ENCODE measurements at places on chromosomes 13 and 19.

DNA sequence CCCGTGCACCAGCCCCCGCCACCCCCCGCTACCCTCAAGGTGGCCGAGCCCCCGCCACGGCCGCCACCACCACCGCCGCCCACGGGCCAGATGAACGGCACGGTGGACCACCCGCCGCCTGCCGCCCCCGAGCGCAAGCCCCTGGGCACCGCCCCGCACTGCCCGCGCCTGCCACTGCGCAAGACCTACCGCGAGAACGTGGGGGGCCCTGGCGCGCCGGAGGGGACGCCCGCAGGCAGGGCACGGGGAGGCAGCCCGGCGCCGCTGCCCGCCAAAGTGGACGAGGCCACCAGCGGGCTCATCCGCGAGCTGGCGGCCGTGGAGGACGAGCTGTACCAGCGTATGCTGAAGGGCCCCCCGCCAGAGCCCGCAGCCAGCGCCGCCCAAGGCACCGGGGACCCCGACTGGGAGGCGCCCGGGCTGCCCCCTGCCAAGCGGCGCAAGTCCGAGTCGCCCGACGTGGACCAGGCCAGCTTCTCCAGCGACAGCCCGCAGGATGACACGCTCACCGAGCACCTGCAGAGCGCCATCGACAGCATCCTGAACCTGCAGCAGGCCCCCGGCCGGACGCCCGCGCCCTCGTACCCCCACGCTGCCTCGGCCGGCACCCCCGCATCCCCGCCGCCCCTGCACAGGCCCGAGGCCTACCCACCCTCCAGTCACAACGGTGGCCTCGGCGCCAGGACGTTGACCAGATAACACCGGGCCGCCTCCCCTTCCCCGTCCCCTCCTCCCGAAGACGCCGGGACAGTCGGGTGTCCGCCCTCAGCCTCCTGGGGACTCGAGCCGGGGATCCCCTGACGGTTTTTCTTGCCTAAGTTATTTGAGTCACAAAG lies 11.3 kb upstream of the EHD2 start:
- no peak for DNase-seq

GRCh38 chr13:31074756-31075155 lies 86.9 kb downstream of the HSPH1 start:
- DNase-seq: no peak

DNA sequence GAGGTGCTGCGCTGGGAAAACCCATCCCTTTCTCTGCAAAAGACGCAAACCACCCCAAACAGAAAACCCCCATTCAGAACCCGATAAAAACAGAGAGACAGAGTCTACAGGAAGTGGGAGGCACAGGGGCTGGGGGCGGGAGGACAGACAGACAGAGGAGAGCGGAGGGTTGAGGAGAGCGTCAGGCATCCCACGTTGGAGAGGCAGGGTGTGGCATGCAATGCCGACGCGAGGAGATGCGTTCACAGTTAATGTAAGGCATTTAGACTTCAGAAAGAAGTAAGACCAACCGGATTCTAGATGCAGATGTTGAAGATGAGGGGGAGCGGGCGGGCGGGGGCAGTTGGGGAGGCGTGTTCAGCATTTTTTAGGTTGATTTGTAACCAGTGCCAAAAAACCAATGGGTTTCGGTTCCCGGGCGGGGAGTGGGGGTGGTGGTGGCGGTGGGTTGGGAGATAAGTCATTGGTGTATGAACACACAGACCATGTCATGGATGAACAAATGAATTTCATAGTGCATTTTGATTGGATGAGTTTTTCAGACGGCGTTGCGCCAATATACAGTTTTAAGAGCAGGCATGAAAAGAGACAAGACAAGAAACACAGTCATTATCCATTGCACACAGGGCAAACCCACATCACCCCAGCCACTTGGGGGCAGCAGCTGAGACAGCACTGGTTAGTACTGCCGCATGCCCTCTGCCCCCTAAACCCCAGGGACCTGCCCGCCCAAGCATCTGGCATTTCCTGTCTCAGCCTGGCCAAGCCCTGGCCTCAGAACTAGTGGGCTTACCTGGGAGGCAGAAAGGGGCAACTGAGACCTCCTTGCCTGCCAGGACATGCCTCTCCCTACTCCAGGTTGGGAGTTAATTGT lies 91.3 kb downstream of the IER2 start:
- no peak for DNase-seq

DNA sequence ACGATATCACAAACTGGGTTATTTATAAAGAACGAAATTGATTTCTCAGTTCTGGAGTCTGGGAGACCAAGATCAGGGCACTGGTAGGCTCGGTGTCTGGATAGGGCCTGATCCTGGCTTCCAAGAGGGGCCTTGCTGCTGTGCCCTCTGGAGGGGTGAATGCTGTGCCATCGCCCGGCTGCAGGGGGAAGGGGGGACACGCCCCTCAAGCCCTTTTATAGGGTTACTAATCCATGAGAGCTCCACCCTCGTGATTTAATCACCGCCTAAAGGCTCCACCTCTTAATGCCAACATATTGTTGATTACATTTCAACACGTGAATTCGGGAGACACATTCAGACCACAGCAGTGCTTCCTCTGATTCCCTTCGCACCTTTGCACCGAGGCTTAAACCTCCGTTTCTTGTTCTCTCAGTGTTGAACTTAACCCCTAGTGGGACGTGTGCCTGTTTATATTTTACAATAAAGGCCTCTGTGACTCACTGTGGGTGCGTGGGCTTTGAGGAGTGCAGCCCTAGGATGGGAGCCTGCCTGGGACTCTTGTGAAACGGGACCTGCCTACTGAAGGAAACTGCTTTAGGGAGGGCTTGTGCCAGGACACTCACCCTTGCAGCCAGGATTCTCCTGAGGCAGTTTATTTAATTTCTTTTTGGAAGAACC lies 52.4 kb upstream of the SPATA13 start:
- DNase-seq: no peak

GRCh38 chr13:30685320-30685859 lies 50.0 kb upstream of the ALOX5AP start:
- DNase-seq: no peak

DNA sequence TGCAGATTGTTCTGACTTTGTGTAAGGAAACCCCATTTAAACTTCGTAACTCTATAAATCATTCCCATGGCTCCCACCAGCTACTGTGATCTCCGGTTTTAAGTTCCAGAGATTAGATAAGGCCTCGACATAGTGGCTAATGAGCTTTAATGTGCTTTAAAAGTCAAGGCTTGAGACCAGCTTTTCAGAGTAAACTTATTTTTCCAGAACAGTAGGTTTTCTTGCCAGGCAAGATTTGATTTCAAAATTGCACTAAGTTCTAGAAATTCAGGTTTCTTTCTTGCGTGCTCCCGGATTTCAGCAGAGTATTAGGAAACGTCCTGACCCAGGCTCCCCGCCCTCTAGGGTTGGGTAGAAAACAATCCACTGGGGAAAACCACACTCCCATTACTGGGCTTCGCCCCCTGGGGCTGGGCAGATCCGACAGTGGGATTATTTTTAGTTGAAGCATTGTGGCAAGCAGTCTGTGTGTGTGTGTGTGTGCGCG lies 43.3 kb downstream of the CRYL1 start:
- no peak for DNase-seq

DNA sequence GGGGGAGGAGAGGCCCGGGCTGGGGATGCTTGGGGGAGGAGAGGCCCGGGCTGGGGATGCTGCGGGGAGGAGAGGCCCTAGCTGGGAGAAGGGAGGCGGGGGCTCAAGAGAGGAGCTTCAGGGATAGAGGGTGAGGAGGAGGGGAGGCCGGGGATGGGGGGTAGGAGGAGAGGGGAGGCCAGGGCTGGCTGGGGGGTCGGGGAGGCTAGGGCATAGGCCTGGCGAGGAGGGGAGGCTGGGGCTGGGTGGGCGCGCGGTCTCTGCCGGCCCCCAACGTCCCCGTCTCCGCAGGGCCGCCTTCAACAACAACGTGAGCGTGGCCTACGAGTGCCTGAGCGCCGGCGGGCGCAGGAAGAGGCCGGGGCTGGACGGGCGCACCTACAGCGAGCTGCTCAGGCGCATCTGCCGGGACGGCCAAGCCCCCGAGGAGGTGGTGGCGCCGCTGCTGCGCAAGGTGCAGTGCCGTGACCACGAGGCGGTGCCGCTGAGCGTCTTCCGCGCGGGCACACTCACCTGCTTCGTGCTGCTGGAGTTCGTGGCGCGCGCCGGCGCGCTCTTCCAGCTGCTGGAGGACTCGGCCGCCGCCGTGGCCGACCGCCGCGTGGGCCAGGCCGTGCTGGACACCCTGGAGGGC lies 11.4 kb downstream of the TPGS1 start:
- DNase-seq: no peak

GRCh38 chr19:3360421-3361383 lies 5.7 kb upstream of the NFIC start:
- DNase-seq: no peak

GRCh38 chr19:597406-598315 lies 8.0 kb downstream of the HCN2 start:
- DNase-seq: no peak

DNA sequence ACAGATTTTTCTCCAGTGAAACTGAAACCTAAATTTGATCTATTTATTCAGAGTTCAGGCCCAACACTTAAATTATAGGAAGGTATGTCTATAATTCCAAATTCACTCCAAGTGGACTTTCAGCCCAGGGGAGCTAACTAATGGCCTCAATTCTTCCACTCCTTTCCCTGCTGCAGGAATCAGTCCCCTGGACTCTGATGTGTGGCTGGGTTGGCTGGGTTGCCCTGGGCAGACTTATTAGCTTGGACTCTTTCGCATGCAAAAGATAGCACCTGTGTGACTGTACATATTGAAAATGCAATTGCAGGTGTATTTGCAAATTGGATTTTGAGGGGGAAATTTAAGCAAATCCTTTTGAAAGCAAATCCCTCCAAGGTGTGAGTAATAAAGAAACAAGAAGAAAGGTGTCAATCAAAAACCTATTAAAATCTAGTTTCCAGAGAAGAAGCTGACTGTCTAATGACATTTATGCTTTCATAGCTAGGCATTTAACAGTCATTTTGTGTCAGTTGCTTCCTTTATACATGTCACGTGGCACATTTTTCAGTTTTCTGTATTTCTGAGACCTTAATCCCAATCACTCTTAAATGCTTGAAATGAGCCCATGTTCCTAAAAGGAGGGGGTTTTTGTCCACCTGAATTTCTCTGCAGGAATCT lies 42.7 kb downstream of the KLF5 start:
- no peak for DNase-seq

GRCh38 chr13:45918597-45918996 lies 67.0 kb upstream of the SIAH3 start:
- DNase-seq: no peak

DNA sequence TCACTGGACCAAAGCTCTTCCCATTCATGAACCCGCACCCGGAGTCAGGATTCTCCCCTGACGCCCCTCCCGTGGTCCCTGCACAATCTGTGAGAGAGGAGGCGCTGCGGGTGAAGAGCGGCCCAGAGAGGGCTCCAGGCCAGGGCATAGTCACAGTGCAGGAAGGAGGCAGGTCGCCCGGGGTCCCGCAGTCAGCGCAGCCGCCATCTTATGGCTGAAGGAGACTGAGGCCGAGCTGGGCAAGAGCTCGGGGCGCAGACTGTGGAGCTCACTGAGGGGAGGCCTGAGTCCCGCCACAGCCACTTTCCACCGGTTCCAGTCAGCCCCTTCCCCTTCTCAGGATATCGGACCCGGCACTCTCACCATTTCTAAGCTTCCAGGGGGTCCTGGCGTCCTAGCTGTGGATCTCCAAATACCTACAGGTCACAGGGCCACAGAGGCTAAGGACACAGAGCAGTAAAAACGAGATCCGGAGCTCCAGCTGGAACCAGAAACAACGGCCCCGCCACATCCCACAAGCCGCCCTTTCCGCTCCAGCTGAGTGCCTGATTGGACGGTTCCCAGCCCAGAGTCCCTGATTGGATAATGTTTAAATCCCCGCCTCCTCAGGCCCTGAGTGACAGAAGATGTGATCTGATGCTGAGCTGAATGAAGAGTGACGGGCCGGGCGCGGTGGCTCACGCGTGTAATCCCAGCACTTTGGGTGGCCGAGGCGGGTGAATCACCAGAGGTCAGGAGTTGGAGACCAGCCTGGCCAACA lies at the start of gene ZNF99:
Gene ZNF99, minus strand, starts transcription at position 501 of the 760 bp plus-strand sequence. Its CDS starts 135 bp downstream, at position 366.
- DNase-seq: no peak

- no peak for DNase-seq
These were observed 12.0 kb upstream of the KCNC3 start for GRCh38 chr19:50341091-50341564.

DNA sequence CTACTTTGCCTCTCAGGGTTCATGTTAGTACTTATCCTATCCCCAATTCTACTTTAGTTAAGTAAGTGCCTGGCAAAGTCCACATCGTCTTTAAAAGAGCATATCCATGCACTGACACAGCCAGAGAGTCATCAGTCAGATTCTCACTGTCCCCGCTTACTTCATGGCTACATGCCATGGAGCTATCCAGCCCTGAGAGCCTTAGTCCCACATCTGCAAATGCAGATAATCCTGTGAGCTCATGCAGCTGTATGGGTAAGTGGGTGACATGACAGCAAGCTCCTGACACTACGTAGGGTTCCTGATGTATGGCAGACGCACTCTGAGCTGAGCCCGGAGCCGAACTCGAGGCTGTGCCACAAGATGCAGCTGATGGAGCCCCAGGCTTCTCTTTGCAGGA lies 661.5 kb downstream of the LIG4 start:
- no peak for DNase-seq

GRCh38 chr19:54916822-54917221 lies 10.9 kb downstream of the NCR1 start:
- DNase-seq: no peak

DNA sequence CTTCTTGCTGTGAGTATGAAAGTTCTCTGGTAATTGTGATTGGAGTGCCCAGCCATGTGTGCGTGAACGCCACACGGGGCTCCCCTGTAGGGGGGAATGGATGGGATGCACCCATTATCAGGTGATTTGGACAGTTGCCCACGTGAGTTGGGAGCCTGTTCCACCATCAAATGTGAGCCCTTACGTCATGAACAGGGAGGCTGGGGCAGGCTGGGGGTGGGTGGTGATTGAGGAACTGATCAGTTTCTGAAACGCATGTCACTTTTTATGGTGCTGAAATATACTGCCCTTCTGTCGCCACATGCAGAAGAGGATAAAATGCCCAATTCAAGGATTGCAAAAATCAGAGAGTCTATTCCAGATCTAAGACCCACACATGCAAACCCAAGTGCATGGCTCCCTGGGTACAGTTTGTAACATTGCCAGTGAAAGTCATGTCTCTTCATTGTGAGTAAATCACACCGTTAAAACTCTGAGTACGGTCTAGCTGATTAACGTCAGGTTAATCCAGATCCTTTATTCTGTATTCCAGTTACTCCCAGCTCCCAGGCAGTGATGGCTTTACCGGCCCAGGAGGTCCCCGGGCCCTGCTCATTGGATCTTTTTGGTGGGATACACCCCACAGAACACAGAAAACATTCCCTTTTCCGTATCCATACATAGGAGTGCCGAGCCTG lies 90.2 kb downstream of the RAB20 start:
- no peak for DNase-seq

Measured in cortex of kidney (tissue), 1 donor.